ENCODE measurements at places on chromosomes 12 and 14.

DNA sequence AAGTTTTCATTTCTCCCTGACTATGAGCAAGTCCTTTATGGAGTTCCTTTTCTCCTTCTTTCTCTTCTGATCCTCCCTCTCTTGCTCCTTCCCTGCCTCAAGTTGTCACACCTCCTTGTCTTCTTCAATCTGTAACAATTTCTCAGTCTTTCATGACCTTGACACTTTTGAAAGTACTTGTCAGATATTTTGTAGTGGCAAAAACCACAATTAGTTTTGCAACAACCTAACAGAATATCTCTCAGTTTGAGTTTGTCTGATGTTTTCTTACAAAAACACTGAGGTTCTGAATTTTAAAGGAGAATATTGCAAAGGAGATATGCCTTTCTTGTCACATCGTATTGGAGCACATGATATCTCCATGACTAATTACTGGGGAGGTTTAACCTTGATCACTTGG lies 4.1 kb upstream of the CRADD start:
- no peak for DNase-seq
- H3K27me3 ChIP-seq, result peaks cover 8% of the 10 kb centered on the region
- peaks cover 9% of the 10 kb centered on the region for H3K36me3 ChIP-seq
- H3K27ac ChIP-seq, result no peak overlapping the region

- peaks cover 37% of the 10 kb centered on the region for H3K4me1 ChIP-seq
- no peak for DNase-seq
- H3K27me3 ChIP-seq, result no peaks in the 10 kb centered on the region
- peaks cover 31% of the 10 kb centered on the region for H3K36me3 ChIP-seq
- H3K27ac ChIP-seq, result no peak overlapping the region
Measured at GRCh38 chr12:27429606-27430005, 16.9 kb upstream of the SMCO2 start.

DNA sequence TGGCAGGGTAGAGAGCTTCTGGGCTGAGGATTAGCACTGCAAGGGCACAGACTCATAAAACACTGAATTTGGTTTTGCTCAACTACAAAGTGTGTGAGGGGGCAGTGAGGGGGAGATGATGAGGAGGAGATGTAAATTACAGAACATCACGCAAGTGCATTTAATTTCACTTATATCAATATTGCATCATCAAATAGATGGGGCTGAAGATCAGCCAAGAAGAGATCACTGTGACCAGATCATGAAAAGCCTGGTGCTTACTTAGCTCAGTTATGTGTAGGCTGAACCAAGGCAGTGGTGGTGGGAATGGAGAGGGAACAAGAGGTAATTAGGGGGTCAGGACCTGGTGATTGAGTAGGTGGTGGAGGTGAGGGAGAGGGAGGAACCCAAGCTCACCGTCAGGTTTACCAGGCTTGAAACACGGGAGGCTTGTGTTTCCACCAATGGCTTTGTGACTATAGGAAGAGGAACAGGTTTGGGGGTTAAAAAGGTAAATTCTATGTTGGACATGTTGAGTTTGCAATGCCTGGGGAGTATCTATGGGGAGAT lies 11.3 kb downstream of the FOS start:
- H3K4me1 ChIP-seq, result peaks cover 11% of the 10 kb centered on the region
- H3K36me3 ChIP-seq, result no peaks in the 10 kb centered on the region
- DNase-seq, result no peak
- H3K27ac ChIP-seq, result no peak overlapping the region

- H3K36me3 ChIP-seq, result peaks cover 35% of the 10 kb centered on the region
- H3K4me1 ChIP-seq, result peaks cover 89% of the 10 kb centered on the region
- no peak overlapping the region for H3K4me3 ChIP-seq
- no peak for DNase-seq
Measured at GRCh38 chr12:89236237-89236636, 116.1 kb downstream of the DUSP6 start.

DNA sequence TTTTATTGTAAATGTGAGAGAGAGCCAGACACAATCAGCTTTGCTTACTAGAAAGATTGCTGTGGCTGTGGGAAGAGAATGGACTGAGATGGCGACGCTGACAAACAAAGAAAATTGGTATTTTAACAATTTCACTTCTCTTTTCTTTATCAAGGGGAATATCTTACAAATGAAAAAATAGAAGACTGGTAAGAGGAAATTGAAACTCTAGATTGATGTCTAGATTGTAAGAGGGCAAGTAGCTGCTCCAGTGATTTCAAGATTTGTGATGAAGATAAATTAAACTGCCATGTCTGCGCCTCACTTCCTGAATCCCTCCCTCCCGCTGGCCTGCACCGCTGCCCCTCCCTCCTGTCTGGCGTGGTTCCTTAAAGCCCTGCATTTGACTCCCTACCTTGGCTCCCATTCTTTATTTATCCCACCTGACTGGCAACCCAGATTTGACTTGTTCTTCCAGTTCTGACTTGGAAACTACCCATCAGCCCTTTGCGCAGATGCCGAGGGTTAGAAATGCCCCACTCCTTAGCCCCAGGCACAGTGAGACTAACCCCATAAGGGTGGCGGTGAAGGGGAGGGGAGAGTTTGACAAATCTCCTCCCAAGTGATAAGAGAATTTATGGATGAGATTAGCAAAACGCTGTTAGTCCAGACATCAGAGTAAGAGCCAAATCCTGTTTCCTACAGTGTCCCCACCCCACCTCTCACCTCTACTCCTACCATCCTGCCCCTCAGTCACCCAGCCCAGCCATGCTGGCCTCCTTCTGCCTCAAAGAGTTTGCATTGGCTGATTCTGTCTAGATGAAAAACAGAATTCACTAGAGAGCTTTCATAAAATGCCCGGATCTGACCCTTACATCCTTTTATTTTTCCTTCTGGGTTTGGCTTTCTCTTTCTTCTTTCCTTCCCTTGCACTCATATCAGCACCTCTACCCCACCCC lies 125.3 kb upstream of the ATF7IP start:
- DNase-seq, result peak; percentile 31
- H3K4me1 ChIP-seq, result peaks cover 22% of the 10 kb centered on the region
- peak overlapping the region; percentile 53 for H3K4me3 ChIP-seq
- no peaks in the 10 kb centered on the region for H3K27me3 ChIP-seq
- H3K36me3 ChIP-seq, result peaks cover 8% of the 10 kb centered on the region

GRCh38 chr14:104091927-104092771 lies 6.6 kb downstream of the ASPG start:
- H3K27me3 ChIP-seq, result peaks cover 8% of the 10 kb centered on the region
- no peak overlapping the region for H3K4me3 ChIP-seq
- H3K27ac ChIP-seq, result no peak overlapping the region
- H3K36me3 ChIP-seq, result no peaks in the 10 kb centered on the region

DNA sequence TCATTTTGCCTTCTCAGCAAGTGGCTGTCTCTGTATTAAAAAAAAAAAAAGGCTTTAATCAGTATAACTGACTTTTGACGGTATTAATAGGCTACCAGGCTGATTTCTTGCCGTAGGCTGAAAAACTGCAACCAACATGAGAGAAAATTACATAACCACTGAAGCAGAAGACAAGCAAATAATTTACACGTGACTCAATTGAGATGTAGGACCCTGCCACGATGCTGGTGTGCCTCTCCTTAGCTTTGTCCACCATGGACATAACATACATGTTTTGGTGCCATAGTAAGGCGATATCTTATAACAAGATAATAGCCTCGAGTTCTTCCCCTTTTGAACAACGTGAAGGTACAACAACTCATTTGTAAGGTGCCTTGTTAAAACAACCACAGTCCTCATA lies 88.7 kb upstream of the GRIP1 start:
- peaks cover 4% of the 10 kb centered on the region for H3K27me3 ChIP-seq
- no peak overlapping the region for H3K4me3 ChIP-seq
- no peaks in the 10 kb centered on the region for H3K36me3 ChIP-seq
- H3K27ac ChIP-seq, result no peak overlapping the region
- no peak for DNase-seq

DNA sequence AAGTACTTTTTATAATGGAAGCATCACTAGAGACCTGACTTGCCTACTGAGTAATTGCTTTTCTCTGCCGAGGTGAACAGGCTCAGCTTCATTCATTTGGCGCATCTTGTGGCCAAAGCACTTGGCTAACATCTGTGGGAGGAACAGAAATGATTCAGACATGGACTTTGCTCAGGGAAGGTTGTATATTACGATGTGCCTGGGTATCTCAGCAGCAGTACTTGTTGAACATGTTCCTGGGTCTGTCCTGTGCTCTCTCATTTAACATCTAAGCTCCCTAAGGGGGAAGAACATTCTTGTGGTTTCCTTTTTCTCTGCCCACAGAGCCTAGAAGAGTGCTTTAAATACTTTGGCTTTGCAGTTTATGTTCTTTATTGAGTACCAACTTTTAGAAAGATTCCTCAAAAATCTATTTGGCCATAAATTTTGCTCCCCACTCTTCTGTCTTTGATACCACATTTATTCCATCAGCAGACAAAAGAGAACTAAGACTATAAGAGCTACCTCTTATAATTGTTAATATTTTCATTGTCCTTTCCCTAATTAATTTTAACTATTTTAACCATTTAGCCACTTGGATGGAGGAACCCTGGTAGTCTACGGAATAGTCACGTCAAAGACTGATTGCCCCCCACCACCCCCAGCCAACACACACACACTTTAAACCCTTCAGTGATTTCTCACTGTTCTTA lies 101.2 kb upstream of the EGLN3 start:
- peaks cover 39% of the 10 kb centered on the region for H3K27me3 ChIP-seq
- DNase-seq, result peak; percentile 24
- no peak overlapping the region for H3K4me3 ChIP-seq

GRCh38 chr12:66149702-66150398 lies 19.3 kb upstream of the LLPH start:
- H3K4me3 ChIP-seq, result no peak overlapping the region
- no peaks in the 10 kb centered on the region for H3K27me3 ChIP-seq
- H3K36me3 ChIP-seq, result peaks cover 26% of the 10 kb centered on the region
- H3K27ac ChIP-seq, result no peak overlapping the region

DNA sequence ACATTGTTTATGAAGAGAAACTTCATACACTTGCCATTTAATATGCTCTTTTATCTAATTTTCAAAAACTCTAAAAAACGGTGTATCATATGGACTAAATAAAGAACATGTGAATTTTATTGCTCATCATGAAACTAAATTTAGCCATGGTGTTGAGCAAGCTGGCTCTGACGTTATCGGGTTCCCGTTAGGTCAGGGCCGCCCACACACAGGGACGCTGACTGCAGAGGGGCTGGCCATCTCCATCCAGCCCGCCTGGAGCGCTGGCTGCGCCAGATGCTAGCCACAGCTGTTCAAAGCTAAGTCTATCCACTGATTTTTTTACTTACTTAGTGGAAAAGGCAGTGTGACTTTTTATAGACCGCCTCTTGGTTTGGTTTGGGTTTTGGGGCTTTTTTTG lies 36.5 kb upstream of the DYNC1H1 start:
- DNase-seq, result no peak
- no peak overlapping the region for H3K27ac ChIP-seq
- H3K27me3 ChIP-seq, result no peaks in the 10 kb centered on the region
- peaks cover 28% of the 10 kb centered on the region for H3K36me3 ChIP-seq
- no peaks in the 10 kb centered on the region for H3K4me1 ChIP-seq
- H3K4me3 ChIP-seq, result no peak overlapping the region
